Renal cortical epithelial cell (primary cell): ENCODE measurements at places on chromosomes 3 and 15. TPM values are rescaled to one million over a fixed set of nuclear protein-coding genes. Genes with fewer than 3 reads are reported as not detected.

Gene ATP10A
- 16.5 and 29.7 TPM in 2 replicates for total RNA-seq

Gene CLDN11
- total RNA-seq: 17.5 and 27.5 TPM in 2 replicates

Gene GHSR
- total RNA-seq: not detected in 2 replicates

Gene EOMES
- not detected in 2 replicates for total RNA-seq

Gene ITIH1
- not detected in 2 replicates for total RNA-seq

Gene CMTM7
- 7.3 and 7.5 TPM in 2 replicates for total RNA-seq

Gene OCA2
- 0.40 TPM in 1 of 2 replicates, not detected in the other for total RNA-seq

Gene ABI3BP
- total RNA-seq: 0.69 and 52.6 TPM in 2 replicates

Gene CSPG5
- total RNA-seq: 0.40 and 1.2 TPM in 2 replicates

Gene CLSTN2
- 10.2 and 49.7 TPM in 2 replicates for total RNA-seq

Gene ARHGAP11A
- total RNA-seq: 4.5 and 14.1 TPM in 2 replicates

Gene SMCO1
- not detected in 2 replicates for total RNA-seq

Gene DCLK3
- total RNA-seq: not detected in 2 replicates

- DNase-seq: peak; percentile 35
Measured at GRCh38 chr3:114362815-114363214, 69.0 kb downstream of the TIGIT start.

DNA sequence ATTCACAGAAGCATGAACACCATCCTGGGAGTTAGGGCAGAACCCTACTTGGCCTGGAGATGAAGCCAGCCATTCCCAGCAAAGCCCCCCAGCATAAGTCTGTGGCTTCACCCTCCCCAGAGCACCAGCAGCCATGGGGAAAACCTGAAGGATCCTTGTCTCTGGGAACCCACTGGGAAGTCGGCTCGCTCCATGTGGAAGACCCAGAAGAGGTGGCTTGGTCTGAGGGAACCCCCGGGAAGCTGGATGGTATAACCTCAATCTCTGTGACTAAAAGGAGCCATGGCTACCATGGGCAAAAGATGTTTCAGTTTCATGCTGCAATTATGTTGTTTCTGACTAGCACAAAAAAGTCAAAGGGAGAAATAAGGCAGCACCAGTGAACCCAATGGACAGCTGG lies 11.8 kb upstream of the RPUSD3 start:
- DNase-seq: no peak

DNA sequence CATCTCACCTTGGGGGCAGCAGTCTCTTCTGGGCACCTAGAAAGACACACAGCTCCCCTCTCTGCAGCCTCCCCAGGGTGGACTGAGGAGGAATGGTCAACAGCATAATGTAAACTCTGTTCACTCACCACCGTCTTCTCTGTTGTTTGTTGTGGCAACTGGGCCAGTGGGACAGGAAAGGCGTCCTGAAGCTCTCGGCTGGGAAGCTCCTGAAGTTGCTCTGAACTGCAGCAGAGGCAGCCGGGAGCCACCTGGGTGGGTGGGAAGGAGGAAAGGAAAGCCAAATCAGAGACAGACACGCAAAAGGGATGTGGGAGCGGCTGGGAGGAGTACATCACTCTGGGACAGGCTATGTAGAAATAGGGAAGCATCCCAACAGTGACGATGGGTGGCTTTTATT lies 52.7 kb downstream of the MYLK start:
- no peak for DNase-seq

DNA sequence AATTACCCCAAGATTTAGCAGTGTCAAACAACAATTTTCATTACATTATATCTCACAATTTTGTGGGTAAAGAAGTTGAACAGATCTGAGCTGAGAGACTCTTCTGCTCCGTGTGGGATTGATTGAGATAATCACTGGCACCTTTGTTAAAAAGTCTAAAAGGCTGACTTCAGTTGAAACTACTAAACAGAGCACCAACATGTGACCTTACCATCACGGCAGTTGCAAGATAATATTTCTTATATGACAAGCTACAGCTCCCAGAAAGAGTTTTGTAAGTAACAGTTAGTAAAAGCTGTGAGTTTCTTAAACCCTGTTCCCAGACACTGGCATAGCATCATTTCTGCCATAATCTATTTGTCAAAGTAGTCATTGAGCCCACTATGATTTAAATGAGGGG lies 25.0 kb downstream of the CGGBP1 start:
- no peak for DNase-seq

DNA sequence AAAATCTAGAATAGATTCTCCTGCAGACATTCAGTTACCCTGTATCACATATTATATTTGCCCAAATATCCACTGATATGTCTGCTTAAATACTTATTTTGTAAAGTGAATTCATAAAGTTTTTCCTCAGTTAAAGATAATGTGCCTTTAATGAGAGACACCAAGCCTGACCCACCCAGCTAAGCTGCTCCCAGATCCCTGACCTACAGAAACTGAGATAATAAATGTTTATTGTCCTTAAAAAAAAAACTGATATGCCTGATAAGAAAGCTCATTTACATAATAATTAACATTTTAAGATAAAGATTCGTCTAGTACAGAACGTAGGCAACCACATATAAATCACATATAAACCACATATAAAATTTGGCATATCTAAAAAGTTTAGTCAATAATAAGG lies 161.7 kb upstream of the RAP2B start:
- no peak for DNase-seq

DNA sequence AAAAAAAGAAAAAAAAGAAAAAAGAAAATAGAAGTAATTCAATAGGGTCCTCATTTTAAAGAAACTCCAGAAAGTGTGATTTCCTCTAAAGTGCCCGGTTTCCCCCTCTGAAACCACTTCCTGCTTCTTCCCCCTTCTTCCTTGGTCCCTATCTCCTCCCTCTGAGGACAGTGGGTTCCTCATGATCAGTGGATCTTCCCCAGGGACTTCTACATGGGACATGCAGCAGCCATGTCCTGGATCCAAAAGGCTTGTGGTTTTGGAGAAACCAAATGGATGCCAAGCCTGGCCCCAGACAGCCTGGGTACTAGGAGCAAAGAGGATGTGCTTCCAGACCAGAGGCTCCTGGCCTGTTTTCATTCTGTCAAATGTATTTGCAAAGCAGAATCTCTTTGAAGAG lies 26.6 kb upstream of the SMAD6 start:
- no peak for DNase-seq

DNA sequence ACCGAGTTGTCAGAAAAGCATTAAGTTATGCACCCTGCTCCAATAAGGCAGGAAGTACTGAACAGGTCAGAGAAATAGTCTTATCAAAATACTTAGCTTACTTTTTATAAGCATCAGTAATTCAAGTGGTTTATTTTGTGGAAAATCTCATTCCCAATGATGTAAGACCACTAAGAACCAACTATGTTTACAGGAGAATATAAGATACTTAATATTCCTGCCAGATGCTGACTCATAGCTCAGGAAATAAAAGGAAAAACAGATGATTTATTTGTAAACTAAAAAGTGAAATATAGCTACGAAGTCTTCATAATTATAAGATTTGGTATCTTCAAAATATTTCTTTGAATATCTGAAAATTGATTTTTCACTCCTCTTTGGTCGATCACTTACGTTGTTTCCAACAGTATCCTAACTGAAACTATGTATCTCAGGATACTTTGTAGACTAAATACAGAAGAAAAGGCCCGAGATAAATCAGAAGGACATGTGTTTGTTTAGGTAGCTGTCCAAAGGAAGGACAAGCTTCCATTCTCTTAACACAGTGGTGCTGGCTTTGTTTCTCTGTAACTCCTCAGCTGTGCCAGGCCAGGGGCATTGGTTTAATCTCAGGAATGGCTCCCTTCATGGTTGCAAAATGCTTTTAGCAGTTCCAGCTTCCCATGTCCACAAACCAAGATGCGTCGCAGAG lies 295.8 kb downstream of the GBE1 start:
- DNase-seq: no peak

DNA sequence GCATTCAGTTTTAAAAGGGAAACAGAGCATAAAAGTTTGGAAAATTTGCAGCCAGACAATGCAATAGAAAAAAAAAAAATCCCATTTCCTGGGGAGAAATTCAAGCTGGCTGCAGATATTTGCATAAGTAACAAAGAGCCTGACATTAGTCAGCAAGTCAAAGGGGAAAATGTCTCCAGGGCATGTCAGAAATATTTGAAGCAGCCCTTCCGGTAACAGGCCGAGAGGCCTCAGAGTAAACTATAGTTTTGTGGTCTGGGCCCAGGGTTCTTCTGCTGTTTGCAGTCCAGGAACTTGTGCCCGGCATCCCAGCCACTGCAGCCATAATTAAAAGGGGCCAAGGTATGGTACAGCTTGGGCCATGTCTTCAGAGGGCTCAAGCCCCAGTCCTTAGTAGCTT lies 411.6 kb upstream of the BCHE start:
- no peak for DNase-seq

- no peak for DNase-seq
Measured at GRCh38 chr3:134458406-134458945, 27.3 kb downstream of the ANAPC13 start.

GRCh38 chr15:92907229-92907628 lies 7.1 kb downstream of the CHD2 start:
- peak; percentile 72 for DNase-seq

DNA sequence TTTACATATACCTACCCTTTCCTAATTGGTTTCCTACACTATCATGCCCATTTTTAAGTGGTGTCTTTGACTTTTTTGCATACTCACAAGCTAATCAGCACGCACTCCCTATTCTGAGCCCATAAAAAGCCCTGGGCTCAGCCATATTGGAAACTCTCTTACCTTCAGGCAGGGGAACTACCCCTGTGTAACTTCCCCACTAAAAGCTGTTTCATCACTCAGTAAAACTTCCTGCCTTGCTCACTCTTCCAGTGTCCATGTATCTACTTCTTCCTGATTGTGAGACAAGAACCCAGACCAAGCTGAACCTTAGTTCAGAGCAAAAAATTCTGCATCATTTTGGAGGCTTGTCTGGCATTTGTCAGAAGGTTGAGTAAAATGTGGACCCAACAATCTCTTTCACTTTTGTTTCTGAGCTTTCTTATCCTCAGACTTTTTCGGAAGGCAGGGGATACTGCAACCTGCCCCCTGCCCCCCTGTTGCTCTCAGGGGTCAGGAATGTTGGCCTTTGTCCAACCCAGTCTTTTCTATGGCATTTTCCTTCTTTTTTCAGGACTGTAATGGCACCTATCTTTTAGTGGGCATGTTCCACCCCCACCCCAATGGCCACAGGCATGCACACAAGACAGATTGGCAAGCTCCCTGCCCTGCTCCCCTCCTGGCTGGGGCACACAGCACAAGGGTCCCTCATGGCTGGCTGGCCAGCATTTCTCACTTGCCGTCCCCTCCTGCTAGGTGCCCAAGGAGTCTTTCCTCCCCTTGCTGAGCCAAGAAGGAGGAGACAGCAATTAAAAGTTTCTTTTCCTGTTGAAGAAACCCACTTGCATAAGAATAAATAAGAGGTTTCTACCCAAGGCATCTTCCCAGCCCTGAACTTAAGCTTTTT lies 26.3 kb upstream of the TMEM45A start:
- DNase-seq: no peak

DNA sequence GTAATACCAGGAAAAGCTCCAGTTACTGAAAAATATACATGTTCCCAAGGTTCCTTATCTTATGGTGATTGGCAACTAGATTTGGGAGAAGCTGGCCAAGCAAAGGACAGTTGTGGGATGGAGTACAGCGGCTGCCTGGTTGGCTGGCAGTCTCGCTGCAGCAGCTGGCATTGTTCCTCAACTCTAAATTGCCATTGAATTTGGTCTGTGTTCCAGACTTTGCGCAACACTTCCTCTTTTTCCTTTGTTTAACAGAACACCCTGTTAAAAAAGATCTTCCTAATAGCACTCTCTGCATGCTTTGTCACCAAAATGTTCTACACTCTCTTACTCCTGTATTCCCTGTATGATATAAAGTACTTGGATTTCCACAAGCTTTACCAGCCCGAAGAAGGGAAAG lies 420.6 kb upstream of the RBMS3 start:
- DNase-seq: peak; percentile 24

GRCh38 chr3:146653978-146654377 lies 48.8 kb upstream of the PLSCR5 start:
- no peak for DNase-seq

- DNase-seq: peak; percentile 82
Measured at GRCh38 chr15:48352474-48353072, 21.3 kb downstream of the DUT start.

- no peak for DNase-seq
Measured at GRCh38 chr3:179272385-179272784, 21.5 kb upstream of the KCNMB3 start.

GRCh38 chr3:43764056-43764455 lies 73.3 kb downstream of the ABHD5 start:
- no peak for DNase-seq

DNA sequence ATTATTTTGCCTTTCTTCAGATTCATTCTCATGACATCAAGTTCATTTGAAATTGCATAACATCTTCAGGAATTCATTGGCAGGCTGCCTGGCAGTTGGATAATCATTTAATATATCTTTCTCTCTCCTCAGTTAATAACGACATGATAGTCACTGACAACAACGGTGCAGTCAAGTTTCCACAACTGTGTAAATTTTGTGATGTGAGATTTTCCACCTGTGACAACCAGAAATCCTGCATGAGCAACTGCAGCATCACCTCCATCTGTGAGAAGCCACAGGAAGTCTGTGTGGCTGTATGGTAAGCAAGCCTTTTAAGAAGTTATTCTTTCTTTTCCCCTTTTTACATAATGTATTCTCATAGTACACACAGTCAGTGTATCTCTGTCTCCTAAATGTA lies 38.2 kb downstream of the TGFBR2 start:
- peak; percentile 79 for DNase-seq

GRCh38 chr3:22684739-22685138 lies 518.4 kb upstream of the UBE2E2 start:
- DNase-seq: no peak

- DNase-seq: peak; percentile 59
Measured at GRCh38 chr3:197256836-197257444, 41.5 kb downstream of the DLG1 start.

- peak; percentile 24 for DNase-seq
Measured at GRCh38 chr3:8632402-8633237, 12.0 kb downstream of the SSUH2 start.

- DNase-seq: no peak
Measured at GRCh38 chr3:187211532-187212195, 14.4 kb downstream of the RTP1 start.
